ENCODE measurements at places on chromosomes 13 and 19.
A peak's percentile ranks its signal among the peaks of the same experiment; 100 is the strongest.

DNA sequence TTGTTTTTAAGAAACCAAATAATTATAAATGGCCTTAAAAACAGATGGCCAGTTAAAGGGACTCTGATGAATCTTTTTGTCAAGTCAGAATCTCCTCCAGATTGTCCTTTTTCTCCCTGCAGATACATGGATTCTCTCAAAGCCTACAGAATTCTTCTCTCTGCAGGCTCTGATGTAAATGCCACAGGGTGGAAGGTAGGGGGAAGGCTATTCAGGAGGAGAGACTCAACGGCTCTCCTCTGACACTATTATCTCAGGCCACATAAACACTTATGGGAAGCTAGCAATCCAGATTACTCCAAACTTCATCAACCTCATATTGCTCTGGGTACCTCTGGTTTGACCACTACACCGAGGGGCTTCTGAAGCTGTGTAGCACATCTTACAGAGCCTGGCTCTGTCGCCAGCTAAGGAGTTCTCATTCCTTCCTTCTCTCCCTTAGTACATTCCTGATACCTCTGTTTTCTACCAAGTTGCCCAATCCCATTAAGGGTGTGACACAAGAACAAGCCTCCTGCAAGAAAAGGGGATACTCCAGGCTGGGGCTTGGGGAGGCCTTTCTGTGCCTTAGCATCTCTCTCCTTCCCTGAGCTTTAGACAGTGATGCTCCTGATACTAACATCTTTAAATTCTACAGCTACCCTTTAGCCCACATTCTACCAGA is 14.9 kb downstream of the LCP1 start:
- no peak for DNase-seq

DNA sequence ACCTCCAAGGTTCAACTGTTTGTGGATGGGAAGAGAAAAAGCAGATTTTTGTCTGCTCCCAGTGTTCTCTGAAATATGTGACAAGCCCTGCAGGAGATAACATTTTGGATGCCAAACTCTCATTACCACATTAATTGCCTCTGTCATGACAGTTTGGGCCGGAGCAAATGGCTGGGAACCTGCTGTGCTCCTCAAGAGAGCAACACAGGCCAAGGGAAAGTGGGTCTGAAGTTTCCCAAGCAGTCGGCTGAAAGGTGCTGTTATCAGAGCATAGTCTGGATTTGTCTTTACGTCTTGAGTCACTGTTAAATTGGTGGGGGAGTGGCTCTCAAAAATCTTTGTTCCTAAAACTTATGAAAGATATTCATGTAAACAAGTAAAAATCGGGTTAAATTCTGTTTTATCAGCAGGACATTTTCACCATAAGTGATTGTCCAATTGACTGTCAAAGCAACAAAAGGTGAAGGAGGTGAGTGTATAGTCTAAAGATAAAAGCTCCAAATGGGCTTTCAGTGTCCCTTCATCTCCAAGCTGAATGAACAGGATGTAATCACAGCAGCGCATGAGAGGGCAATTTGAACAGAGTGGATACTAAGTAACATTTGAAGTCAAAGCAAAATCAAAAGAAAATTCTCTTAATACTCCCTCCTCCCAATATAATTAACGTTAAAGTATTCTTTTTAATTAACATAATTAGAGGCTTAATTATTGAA is 844.8 kb downstream of the PCDH17 start:
- no peak for DNase-seq

DNA sequence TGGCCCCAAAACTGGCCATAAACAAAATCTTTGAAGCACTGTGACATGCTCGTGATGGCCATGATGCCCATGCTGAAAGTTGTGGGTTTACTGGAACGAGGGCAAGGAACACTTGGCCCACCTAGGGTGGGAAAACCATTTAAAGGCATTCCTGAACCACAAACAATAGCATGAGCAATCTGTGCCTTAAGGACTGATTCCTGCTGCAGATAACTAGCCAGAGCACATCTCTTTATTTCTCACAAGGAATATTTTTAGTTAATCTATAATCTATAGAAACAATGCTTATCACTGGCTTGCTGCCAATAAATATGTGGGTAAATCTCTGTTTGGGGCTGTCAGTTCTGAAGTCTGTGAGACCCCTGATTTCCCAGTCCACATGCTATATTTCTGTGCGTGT is 10.3 kb upstream of the ZNF726 start:
- DNase-seq, result no peak

DNA sequence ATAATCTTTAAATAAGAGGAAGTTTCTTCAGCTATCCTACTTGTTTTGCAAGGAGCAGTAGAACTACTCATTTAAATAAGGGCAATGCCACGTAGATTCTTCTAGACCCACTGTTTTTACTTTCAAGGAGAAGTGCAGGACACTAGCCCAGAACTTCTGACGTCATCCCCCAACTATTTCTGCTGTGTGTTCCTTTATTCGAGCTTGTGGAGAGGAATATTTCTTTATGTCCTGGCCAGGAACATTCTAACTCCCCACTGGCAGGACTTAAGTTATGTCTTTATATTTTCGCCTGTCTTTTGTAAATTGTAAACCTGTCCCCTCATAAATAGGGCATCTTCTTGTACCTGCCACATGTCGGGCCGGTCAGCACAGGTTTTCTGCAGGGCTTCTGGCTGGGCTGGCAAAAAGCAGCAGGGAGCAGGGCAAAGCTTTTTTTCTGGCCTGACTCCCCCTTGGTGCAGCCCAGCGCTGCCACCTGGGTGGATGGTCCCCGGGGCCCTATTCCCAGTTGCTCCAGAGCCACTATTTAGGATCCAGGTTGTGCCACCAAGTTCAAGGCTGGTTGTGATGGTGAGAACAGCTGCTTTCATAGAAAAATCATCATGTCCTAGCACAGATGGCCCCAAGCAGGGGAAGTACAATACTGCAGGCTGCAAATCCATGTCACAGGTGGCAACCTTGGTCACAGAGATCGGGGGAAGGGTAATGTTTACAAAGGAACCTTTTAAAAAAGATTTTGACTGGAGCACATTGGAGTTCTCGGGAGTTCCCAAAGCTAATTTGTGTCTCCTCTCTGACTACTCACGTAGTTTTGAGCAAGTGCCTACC is 1.8 kb downstream of the MBNL2 start:
- DNase-seq, result peak; percentile 94

GRCh38 chr13:99911965-99912566 is 59.5 kb downstream of the ZIC5 start:
- DNase-seq, result no peak

DNA sequence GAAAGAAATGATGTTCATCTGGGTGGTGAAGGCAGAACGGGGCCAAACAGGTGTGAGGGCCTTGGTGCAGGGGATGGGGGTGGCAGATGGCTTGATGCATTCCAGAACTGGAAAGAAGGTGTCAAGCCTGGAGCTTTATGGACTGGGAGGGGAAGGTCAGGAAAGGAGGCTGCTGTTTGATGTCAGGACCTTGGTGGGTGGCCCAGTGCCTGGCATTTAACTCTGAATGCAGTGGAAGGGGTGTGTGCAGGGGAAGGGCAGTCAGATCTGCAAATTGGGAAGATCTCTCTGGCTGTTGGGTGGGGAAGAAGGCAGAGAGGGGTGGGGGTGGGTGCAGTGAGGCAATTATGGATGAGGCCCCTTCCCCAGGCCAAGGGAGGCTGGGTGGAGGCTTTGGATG is 11.7 kb downstream of the KCTD15 start:
- DNase-seq, result no peak

DNA sequence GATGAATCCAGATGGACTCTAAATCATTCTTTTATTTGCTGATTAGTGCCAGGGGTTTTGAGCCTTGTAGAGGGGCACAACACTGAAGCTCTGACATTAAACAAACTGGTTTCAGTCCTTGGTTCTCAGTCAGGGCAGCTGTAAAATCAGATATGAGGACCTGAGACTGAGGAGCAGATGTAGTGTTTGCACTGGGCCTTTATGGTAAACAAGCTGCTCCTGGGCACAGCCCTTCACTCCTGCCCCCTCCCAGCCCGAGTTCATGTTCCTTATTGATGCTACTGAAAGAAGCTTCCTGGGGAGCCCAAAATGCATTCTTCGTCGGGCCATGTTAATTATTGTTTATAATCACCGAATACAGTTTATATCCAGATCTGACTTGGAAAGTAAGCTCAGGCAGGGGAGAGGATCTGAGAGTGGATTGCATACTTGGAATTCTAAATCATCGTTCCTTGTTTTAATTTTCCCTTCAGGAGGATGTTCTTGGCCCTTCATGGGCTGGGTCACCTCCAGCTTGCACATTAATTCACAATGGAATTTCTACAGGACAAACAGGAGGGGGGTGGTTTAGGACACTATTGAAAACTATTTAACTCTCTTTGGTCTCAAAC is 213.5 kb downstream of the FGF9 start:
- no peak for DNase-seq

GRCh38 chr13:42001580-42001979 is 40.7 kb upstream of the VWA8 start:
- DNase-seq, result peak; percentile 80

DNA sequence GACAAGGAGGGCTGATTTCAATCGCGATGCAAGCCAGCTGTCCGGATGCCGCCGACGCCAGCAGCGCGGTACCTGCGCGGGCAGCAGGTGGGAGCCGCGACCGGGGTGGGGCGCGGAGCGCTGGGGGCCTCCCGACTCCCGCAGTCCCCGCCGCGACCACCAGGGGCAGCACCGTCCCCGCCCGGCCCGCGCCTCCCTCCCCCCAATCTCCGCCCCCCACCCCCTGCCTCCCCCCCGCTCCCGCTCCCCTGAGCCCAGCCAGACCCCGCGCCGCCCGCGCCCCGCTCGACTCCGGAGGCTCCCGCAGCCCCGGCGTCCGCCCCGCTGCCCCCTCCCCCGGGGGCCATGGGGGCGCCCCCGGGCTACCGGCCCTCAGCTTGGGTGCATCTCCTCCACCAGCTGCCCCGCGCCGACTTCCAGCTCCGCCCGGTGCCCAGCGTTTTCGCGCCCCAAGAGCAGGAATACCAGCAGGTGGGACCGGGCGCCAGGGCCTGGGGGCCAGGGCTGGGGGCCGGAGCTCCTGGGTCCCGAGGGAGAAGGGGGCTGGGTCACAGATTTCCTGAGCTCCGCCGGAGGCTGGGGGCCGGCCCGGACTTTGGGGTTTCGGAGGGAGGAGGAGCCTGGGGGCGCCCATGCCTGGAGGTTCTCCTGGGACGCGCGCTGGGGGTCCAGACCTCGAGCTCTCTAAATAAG is at the start of gene TTYH1:
TSS of gene TTYH1 (plus strand) at position 257 of the 693 bp plus-strand sequence. CDS start at position 346, 89 bp downstream.
- no peak for DNase-seq

DNA sequence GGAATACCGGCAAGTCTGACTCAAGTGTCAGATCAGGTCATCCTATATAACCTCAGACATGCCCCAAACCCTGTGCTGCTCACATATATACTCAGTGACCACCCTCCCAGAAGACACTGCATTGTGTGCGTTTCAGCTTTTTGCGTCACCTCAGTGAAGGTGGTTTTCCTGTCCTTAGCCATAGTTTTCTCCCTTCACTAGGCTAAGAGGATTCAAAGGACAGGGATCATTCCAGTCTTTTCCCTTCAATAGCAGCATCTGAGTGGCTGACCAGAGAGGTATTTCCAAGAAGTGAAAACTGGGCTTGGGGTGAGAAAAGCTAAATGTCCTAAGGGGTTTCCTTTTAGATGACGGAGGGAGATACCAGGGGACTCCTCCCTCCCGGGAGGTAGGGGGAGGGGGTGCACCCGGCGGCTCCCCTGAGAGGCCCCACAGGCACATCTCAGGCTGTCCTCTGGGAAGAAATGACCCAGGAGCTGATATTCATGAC is 12.7 kb upstream of the OR10H1 start:
- DNase-seq, result no peak

GRCh38 chr13:108781312-108781711 is 151.9 kb downstream of the MYO16 start:
- DNase-seq, result no peak

DNA sequence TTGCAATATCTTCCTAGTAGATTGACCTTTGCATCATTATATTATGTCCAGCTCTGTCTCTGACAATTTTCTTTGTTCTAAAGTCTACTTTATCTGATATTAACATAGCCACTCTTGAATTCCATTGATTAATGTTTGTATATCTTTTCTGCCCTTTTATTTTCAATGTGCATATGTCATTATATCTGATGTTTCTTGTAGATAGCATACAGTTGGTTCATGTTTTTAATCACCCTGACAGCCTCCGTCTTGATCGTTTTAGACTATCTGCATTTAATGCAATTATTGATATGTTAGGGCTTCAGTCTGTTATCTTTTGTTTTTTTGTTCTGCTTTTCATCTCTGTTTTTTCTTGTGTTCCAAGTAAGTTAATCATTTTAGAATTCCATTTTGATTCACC is 159.8 kb downstream of the ENOX1 start:
- no peak for DNase-seq

DNA sequence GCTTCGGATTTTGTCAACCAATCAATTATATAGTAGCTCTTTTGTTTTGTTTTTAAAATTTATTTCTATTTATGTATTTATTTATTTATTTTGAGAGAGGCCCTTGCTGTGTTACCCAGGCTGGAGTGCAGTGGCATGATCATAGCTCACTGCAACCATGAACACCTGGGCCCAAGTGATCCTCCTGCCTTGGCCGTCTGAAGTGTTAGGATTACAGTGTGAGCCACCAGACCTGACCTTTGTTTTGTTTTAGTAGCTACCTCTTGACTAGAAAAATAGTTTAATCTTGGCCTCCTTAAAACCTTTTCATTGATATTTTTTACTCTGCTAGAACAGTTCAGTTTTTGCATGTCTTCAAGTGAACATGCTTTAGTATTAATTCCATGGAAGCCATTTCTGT is 15.1 kb downstream of the GARRE1 start:
- no peak for DNase-seq

- DNase-seq, result no peak
Measured at GRCh38 chr13:38980750-38981078, 9.9 kb downstream of the STOML3 start.

DNA sequence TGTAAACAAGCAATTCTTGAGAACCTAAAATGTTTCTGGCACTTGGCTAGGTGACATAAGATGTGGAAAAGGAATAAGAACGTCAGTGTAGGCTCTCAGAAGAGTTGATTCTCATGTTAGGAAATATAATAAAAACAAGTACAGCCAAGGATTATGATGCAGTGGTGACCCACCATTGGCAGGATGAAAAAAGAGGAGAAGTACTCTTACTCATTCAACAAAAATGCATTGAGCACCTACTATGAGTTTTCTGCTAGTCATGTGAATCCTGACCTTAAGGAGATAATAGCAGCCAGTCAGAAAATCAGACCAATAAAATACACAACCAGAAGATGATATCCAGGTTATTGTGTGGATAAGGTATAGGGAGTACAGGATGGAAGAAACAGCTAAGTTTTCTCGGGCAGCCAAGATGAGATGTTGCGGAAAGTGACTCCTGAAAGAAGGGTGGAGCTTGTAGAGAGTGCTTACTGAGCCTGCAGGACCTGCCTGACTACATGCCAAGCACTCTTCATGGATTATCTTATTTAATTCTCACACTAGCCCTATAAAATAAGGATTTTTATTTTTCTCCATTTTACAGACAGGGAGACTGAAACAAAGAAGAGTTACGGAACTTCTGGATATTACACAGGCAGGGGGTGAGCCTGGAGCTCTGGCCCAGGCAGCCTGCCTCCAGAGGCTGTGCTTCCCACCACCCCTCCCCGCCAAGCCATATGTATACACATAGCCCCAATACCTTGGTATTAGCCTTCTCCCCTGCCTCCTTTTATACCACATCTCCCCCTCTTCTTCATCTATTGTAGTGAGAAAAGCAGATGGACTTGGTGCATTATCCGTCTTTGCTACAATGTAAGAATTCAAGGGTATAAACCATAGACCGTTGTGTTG is 58.0 kb downstream of the TGDS start:
- no peak for DNase-seq
